Astrocyte of the spinal cord (primary cell): ENCODE measurements at places on chromosomes 7 and 10.
A peak's percentile ranks its signal among the peaks of the same experiment; 100 is the strongest.

GRCh38 chr10:18703521-18703920, 44.3 kb downstream of the ARL5B start:
- no peak for DNase-seq

DNA sequence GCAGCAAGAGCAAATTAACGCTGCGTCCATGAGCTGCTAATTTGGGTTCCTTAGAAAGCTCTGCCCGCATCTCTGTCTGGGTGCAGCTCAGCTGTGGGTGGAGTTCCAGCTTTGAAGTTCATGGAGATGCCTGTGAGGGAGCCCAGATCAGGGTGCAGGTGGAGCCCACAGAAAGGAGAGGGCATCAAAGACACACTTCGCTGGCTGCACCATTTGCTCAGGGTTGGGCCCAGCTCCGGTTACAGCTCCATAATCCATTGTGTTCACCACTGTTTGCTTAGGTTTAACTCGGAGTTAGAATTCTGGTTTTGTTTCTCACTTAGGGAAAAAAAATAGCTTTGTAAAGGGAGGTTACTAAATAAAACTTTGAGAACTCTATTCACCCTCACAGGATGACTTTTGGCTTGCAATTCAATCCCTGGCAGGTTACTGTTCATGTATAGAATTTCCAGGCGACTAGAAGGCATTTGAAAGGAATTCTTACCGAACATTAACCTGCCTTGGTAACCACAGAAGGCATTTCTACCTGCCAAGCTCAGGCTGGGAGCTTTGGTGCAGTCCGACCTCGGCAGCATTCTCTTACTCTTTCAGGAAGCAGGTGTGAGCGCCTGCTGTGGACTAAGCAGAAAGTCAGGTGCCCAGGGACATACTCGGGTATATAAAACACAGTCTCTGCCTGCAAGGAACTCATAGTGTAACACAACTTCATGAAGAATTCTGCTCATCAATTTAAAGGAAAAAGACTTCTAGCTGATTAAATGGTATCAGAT, 179.5 kb upstream of the RNF32 start:
- DNase-seq = no peak

- no peak for DNase-seq
These were observed 27.6 kb upstream of the FAM204A start for GRCh38 chr10:118369641-118370205.

- no peak for DNase-seq
These were observed 1072.2 kb downstream of the GATA3 start for GRCh38 chr10:9126728-9127127.

DNA sequence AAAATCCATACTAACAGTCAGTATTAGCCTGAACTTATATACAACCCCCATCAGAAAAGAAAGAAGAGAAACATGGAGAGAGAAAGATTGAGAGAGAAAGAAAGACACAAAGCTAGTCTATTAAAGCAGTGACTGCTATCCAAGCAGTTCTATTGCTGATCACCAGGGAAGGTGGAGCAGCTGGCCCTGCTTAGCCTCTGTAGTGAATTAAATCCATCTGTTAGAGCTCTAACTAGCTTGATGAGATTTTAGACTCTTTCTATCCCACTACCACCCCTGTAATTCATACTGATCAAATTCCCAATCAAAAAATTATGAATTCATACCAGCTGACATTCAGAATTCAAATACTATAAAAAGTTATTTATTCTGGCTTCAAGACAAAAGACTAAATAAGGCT, 486.0 kb upstream of the LRRN3 start:
- DNase-seq = no peak

DNA sequence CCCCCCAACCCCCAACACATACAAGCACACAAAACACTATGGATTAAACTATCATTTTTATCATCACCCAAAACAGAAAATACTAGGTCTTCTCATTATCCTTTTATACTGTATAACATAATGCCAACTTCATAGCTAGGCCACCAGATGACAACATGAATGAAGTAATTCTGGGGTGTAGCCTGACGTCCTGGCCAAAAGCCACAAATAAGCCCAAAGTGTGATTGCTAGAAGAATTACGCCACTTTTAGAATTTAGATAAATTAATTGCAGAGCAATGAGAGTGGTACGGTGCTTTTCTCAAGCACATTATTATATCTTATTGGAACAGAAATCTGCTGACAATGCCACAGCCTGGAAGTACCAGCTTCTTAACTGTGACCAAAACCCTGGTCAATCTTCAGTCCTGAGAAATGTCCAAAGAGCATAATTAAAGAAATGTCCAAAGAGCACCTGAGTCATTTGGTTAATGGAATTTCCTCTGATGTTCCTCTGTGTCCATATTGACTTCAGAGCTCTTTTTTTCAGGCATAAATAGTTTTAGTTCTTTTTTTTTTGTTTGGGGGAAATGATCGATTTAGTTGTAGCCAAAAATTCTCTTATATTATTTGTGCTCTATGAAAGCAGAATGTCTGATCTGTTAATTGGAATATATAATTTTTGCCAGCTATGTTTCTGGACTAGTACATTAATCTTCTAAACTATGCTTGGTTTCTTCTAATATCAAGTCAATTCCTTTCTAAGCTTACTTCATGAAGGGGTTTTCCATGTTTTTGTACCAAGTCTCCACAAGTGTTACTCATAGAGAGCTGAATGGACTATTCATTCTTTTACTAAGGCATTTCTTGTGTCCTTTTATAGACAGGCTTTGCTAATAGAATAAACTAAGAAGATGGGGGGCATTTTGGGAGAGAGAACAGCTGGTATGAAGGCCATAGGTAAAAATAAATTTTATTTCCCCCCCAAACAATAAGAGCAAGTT, 233.4 kb upstream of the SLC26A5 start:
- DNase-seq = peak; percentile 26

- DNase-seq = no peak
These were observed 23.4 kb downstream of the CHRM2 start for GRCh38 chr7:136891850-136892249.
